ENCODE measurements at places on chromosomes 11 and 22.

- DNase-seq, result no peak
Measured at GRCh38 chr11:6377902-6378639, 12.2 kb upstream of the SMPD1 start.

- DNase-seq, result no peak
Measured at GRCh38 chr11:86702220-86702983, 30.0 kb upstream of the ME3 start.

GRCh38 chr11:23403210-23404185 lies 543.2 kb upstream of the CCDC179 start:
- no peak for DNase-seq

GRCh38 chr11:92131289-92131865 lies 93.2 kb upstream of the FAT3 start:
- DNase-seq, result no peak

GRCh38 chr11:132168344-132168981 lies 798.0 kb downstream of the NTM start:
- DNase-seq, result no peak

GRCh38 chr11:71144736-71145135 lies 107.6 kb downstream of the SHANK2 start:
- DNase-seq, result no peak

- no peak for DNase-seq
Measured at GRCh38 chr11:2096919-2097301, 42.3 kb downstream of the IGF2 start.

GRCh38 chr11:67195971-67196456 lies 70.3 kb upstream of the GRK2 start:
- no peak for DNase-seq

DNA sequence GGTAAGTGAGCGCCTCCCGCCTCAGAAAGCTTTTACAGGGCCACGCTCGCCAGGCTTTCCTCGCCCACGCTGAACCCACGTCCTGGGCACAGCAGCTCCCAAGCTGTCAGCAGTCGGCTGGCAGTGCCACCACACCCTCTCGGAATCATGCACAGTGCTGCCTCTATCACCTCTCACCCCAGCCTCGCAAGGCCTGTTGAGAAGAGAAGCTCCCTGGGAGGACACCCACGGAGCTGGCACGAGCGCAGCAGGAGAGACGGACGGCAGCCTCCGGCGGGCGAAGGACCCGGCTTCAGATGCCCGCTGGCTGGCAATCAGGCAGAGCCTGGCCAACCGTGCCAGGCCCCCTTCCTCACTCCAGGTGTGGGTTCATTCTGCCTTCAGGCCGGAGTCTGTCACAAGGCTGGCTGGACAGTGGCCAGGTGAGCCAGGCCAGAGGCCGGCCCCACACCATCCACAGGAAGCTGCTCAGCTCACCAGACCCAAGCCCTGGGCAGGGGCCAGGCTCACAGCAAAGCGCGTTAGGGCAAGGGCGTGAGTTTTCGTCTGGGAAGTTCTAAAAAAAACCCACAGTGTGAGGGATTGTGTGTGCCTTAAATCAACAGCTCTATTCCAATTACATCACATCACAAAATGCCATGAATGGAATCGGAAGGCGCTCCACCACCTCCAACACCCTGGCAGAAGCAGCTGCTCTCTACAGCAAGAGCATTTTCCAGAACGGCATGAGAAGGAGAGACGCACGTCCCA lies 33.2 kb downstream of the TOLLIP start:
- DNase-seq, result no peak

GRCh38 chr11:1779806-1780699 lies 16.3 kb upstream of the CTSD start:
- DNase-seq, result no peak

- DNase-seq, result no peak
Measured at GRCh38 chr22:35377735-35378134, 3.2 kb upstream of the HMOX1 start.

DNA sequence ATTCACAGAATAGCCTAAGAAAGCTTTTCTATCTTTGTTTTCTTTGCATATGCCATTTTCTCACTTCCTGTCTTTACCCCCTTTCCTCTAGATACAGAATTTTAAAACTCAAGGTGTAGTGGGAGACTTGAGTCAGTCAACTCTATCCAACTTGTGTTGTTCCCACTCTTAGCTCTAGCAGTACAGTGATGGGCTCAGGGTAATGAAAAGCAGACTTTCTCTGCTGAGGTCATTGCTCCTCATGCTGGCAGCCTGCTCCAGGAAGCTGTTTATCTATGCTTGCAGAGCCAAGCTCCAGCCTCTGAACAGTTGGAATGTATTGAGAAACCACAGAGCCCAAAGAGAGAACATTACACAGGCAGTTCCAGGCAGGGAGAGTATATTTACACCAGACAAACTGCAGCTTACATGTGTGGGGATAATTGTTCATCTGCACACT lies 68.1 kb downstream of the CSTPP1 start:
- no peak for DNase-seq

GRCh38 chr22:45651931-45652528 lies 19.6 kb upstream of the ATXN10 start:
- DNase-seq, result no peak

- DNase-seq, result peak; percentile 85
Measured at GRCh38 chr11:33257897-33258630, 883 bp downstream of the HIPK3 start.

DNA sequence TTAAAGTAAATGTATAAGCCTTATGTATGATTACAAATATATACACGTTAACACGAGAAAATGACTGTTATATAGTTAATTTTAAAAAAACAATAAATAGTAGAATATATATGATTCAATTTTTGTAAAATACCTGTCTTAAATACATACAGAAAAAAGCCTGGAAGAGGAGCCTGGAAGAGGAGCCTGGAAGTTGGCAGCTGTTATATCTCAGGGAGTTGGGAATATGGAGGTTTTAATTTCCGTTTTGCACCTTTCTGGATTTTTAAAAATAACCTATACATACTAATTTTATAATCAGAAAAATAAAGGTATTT lies 111.6 kb downstream of the WT1 start:
- DNase-seq, result no peak

GRCh38 chr11:72828692-72829101 lies 14.5 kb downstream of the ATG16L2 start:
- DNase-seq, result no peak

DNA sequence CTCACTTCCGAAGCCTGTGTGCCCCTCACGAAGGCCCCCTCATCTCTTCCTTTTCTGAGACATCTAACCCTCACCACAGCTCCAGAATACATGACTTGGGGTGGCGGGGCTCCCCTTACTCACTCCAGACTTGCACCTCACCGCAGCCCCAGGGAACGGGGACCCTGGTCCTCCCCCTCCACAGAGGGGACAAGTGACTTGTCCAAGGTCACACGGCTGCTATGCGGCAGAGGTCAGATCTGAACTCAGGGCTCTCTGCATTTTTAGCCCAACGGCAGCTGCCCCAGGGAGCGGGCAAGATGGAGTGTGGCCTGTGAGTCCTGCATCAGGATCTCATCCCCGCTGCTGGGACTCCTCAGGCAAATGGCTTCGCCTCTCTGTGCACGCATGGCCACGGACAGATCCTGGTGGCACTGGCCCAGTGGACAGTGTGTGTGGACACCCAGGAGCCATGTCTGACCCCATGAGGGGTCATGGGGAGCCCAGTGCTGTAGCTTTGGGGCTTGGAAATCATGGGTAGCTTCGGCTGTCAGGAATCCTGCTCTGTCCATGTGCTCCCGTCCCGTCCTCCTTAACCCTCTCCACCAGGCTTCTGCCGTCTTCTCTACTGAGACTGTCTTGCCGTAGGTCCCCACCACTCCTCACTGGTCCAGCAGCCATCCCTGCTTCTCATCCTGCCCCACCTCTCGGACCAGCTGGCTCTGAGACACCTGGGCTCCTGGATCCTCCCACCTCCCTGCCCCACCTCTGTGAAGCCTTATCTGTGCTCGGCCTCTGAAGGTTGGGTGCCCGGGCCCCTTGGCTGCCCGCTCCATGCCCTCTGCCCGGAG lies 48.0 kb upstream of the CARS1 start:
- no peak for DNase-seq

DNA sequence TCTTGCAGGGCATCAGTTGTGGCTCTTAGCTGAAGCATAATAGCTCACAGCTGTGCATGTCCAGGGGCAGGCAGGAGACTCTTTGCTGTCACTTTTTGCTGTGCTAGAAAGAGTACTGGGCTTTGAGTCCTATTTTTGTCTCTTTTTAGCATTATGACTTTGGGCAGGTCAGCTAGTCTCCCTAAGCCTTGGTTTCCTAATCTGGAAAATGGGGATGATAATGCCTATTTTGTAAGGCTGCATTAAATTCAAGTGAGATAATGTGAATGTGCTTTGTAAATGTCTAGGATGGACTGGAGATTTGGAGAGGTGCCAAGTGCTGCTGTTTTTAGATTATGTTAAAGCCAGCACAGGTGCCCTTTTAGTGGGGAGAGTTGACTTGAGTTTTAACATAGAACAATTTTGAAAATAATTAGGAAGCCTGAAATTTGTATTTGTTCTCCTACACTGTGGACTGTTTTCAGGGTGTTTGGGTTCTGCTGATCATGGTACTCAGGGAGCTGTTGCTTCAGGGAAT lies 19.1 kb downstream of the CABIN1 start:
- no peak for DNase-seq

DNA sequence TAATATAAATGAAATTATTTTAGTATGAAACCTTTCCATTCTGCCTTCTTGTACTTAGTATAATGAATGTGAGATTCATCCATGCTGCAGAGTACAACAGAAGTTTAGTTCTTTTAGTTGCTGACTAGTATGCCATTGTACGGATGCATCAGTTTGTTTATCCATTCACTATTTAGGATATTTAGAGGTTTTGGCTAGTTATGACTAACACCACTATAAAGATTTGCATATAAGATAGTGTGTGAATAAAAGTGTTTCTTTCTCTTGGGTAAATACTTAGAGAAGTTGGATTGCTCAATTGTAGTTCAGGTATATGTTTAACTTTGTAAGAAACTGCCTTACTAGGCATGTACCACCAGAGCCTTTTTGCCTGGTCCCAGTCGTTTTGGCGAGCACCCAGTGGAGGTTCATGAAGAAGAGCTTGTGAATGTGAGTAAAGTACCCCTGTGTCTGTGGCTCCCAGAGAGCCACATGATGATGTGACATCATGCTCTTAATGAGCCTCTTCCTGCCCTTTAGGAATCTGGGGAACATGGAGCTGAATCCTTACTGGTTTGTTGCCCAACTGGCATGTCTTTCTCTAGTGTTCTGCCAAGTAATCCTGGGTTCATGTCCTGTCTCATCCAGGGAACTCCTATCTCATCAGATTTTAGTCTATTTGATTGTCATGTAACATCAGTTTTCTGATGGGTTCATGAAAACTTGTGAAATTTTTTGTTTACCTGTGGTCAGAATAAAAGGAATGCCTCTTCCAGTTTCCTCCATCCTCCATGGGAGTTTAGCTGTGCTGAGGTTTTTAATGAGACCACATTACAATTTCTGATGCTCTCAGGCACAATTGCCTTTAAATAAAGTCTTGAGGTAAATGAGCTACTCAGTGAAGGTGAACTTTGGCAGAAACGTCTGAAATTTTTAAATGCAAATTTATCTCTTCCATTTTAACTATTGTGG lies 234.8 kb downstream of the CASP12 start:
- no peak for DNase-seq

- no peak for DNase-seq
Measured at GRCh38 chr11:39965701-39966100, 1493.8 kb downstream of the LRRC4C start.

GRCh38 chr11:112582366-112582765 lies 321.7 kb upstream of the PLET1 start:
- no peak for DNase-seq

GRCh38 chr11:12927221-12927620 lies 81.9 kb upstream of the RASSF10 start:
- DNase-seq, result no peak

GRCh38 chr11:69883292-69884255 lies 64.4 kb upstream of the FGF3 start:
- no peak for DNase-seq

DNA sequence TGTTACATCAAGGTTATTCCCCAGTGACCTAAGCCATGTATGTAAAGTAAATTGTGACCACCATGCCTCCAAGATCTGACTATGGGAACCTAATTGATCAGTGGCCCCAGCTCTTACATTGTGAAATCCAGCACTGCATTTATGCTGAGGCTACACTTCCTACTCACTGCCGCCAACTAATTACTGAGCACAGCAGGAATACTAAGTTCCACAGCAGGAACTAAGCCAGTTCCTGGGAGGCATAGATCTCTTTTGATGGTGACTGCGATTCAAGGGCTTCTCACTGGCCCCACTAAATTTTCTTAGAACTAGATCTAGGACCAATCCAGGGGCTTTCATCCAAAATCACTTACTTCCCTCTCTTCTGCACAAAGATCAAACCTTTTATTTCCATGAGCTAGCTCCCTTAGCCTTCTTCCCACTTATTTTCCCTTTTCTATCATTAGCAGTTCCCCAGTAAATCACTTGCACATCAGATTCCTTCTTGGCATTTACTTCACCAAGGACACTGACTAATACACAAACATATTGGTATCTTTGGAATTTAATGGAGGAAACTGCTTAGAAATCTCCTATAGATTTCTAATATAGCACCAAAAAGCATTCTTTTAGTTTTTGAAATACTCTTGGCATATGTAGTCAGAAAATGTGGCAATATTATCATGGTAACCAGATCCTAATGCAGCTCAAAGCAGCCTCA lies 46.0 kb downstream of the CNTN5 start:
- DNase-seq, result no peak

DNA sequence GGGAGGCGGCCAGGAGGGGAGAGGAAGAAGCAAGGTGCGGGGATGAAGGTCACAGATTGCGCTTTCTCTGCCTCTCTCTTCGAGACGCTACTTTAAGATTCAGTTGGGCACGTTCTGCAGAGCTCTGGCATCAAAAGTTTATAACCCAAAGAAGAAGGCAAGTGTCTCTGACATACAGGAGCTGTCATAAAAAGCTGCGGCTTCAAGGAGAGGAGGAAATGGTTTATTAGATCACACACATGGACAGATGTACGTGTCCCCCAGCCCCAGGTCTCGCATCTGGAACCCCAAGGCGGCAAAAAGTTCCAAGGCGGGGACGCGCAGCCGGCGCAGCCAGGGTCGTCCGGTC lies 589.0 kb downstream of the OPCML start:
- DNase-seq, result no peak

DNA sequence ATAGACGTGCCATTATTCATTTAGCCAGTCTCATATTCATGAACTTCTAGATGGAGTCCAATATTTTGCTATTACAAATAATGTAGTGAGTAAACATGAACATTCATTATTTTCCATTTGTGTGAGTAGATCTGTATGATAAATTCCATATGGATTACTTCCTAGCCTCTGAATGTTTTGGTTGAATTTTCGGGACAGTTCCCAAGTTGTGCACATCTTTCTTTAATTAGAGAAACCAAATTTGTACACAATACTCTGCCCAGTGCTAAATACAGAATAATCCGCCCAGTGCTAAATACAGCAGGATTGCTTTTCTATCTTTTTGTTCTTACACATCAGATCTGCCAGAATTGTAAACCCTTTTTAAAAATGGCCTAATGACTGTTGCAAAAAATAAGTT lies 17.1 kb upstream of the APLP2 start:
- no peak for DNase-seq

GRCh38 chr11:110525883-110526282 lies 96.1 kb downstream of the FDX1 start:
- no peak for DNase-seq

- no peak for DNase-seq
Measured at GRCh38 chr22:48698618-48699017, 1129.1 kb downstream of the BRD1 start.

- no peak for DNase-seq
Measured at GRCh38 chr11:35030716-35031213, 108.2 kb upstream of the CD44 start.

- no peak for DNase-seq
Measured at GRCh38 chr11:10927538-10927937, 69.7 kb upstream of the ZBED5 start.
